ENCODE measurements at places on chromosomes 1 and 21.

GRCh38 chr21:17828223-17828622 is 9.1 kb upstream of the C21orf91 start:
- peak; percentile 9 for DNase-seq

- DNase-seq = no peak
These were observed 33.8 kb downstream of the PLEKHA6 start for GRCh38 chr1:204325944-204326343.

- DNase-seq = peak; percentile 29
These were observed 26.1 kb downstream of the ATP5PF start for GRCh38 chr21:25708467-25709065.

GRCh38 chr1:37031429-37031828 is 2.9 kb downstream of the GRIK3 start:
- no peak for DNase-seq

DNA sequence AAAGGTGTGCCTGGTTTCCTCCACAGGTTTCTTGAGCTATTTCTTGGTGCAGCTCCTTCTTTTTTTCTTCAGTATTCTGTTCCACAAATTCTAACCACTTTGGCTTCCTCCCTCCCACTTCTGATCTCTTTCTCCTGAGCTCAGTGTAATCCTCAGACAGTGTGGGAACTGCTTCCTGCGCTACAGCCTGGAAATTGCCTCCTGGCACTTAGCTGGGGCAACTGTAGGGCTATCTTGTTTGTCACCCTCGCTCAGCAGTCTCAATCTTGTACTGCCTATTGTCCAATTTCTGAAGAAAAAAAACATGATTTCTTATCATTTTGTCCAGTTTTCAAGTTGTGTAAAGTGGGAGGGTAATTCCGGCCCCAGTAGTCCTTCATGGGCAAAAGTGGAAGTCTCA is 24.0 kb upstream of the GALNT2 start:
- no peak for DNase-seq

DNA sequence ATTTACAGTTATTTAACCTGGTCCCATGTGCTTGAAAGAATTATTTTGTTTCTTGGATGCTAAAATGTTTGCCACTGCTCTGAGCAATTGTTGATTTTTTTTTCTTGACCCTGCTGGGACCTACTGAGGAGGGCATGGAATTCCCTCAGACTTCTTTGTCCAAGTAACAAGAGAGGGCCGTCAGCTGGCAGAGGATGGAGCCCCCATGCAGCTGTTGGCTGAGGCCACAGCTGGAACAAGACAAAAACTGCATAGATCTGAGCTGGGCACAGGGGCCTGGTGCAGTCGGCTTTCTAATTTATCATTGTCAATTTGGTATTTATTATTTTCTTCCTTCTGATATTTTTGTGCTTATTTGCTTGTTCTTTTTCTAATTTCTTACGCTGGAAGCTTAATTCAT is 39.6 kb upstream of the ABCG1 start:
- no peak for DNase-seq

GRCh38 chr1:16202281-16203210 is 9.9 kb downstream of the ARHGEF19 start:
- no peak for DNase-seq
